Endothelial cell (in vitro differentiated cells): ENCODE measurements at places on chromosomes 5 and 9. TPM values are rescaled to one million over a fixed set of nuclear protein-coding genes. Genes with fewer than 3 reads are reported as not detected.

Gene ZBTB6
- 7.4 TPM for total RNA-seq

Gene GBA2
- total RNA-seq: 200 TPM

Gene ABLIM3
- 3.6 TPM for total RNA-seq

Gene SLCO6A1
- total RNA-seq: 0.51 TPM

Gene PRSS3
- total RNA-seq: 0.59 TPM

Gene HMCN2
- 29.6 TPM for total RNA-seq

Gene ZBTB34
- 22.9 TPM for total RNA-seq

DNA sequence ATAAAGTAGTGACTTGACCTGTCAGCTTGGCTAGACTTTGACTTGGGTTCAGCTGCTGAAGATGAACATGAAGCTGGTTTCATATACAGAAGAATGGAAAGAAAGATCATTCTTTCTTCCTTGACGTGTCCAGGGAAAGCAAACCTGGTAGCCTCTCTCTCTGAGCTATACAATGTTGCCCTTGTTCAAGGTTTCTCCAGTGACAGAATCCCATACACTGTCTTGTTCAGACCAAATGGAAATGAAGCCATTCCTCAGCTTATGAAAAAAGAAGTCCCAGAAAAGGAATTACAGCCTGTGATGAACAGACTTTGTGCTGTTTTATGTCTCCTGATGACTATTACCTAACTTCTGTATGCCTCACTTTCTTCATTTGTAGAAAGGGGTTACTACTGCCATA lies 349.8 kb upstream of the KLF4 start:
- no peak for DNase-seq
- H3K4me3 ChIP-seq: no peak overlapping the region
- no peak overlapping the region for H3K27ac ChIP-seq
- peaks cover 1% of the 10 kb centered on the region for H3K27me3 ChIP-seq

DNA sequence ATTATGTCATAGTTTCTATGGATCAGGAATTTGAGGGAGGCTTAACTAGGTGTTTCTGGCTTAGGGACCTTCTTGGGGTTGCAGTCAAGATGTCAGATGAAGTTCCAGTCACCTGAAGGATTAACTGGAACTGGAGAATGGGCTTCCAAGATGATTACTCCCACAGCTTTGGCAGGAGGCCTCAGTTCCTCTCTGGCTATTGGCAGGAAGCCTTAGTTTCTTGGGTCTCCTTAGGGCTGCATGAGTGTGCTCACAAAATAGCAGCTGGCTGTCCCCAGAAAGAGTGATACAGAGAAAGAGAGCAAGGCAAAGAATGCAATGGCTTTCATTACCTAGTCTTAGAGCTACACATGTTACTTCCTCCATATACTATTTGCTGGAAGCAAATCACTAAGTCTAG lies 138.1 kb upstream of the TLE4 start:
- no peak overlapping the region for H3K4me3 ChIP-seq
- H3K4me1 ChIP-seq: peaks cover 2% of the 10 kb centered on the region
- H3K27ac ChIP-seq: no peak overlapping the region
- H3K27me3 ChIP-seq: peaks cover 1% of the 10 kb centered on the region
- H3K36me3 ChIP-seq: no peaks in the 10 kb centered on the region
- DNase-seq: no peak

DNA sequence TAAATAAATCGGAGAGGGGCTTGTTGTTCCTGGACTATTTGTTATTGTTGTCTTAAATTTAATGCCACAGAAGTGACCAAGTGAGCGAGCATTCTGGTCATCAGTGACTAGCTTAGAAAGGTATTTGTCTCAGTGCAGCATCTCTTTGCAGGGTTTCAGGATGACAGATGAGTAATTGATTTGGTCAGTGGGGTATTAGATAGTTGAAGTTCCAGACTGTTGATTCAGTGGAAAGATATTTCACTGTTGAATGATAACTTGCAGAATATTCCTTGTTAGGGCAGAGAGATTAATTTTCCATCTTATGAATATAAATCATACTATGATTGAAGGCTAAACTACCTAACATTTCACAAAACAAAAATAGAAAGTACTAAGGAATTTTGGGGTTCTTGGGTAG lies 122.4 kb downstream of the TRIO start:
- H3K4me3 ChIP-seq: no peak overlapping the region
- H3K36me3 ChIP-seq: no peaks in the 10 kb centered on the region
- H3K27ac ChIP-seq: no peak overlapping the region
- H3K4me1 ChIP-seq: peaks cover 71% of the 10 kb centered on the region

DNA sequence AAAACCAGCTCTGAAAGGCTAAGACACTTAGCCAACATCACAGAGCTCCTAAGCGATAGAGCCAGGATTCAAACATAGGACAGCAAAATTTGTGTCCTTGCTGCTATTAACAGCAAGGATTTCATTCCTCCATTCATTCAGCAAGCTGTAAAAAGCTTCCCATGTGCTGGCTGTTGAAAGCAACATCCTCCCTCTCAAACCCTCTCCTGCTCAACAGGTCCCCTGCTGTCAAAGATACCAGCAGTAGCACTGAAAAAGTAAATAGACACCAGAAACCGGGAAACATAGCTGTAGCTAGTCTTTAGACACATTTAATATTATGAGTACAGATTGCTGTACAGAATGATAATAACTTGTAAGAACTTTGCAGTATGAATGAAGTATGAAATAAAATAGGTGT lies 52.6 kb upstream of the ADAMTSL1 start:
- no peaks in the 10 kb centered on the region for H3K4me1 ChIP-seq
- no peaks in the 10 kb centered on the region for H3K27me3 ChIP-seq
- no peak overlapping the region for H3K27ac ChIP-seq
- H3K4me3 ChIP-seq: no peak overlapping the region

DNA sequence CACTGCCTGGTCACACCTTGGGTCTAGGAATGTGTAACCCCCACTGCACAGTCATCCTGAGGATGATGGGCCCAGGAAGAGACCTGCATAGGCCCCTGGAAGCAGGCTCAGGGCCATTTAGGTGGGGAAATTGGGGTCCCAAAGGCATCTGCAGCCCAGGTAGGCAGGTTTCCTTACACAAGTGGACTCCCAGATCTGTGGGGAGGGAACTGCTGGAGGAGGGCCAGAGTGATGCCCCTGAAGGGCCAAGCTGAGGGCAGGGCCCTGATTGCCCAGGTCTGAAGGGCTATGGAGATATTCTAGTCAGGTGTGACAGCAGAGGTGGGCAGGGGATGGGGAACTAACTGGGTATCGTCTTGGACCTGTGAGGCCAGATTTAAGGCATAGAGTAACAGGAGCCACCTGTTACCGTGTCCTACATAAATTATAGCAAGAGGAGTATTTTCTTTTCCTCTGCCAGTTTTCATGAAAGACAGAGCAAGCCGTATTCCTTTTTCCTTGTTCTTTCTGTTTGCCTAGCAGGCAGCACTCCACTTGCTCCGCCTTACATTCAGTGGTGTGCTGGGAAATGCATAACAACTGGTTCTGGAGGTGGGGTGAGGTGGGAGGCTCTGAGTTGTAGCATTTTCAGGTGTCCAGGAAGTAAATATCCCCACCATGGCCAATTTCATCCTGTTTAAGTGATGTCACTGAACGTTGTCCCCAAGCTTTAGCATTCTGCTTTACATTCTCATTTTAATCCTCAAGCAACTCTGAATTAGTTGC lies 41.3 kb downstream of the PPARGC1B start:
- H3K4me3 ChIP-seq: no peak overlapping the region
- DNase-seq: no peak
- peaks cover 15% of the 10 kb centered on the region for H3K4me1 ChIP-seq
- peaks cover 7% of the 10 kb centered on the region for H3K27me3 ChIP-seq

- H3K4me1 ChIP-seq: peaks cover 50% of the 10 kb centered on the region
- H3K27me3 ChIP-seq: peaks cover 9% of the 10 kb centered on the region
- no peaks in the 10 kb centered on the region for H3K36me3 ChIP-seq
Measured at GRCh38 chr5:141806626-141807025, 71.6 kb downstream of the PCDH1 start.

DNA sequence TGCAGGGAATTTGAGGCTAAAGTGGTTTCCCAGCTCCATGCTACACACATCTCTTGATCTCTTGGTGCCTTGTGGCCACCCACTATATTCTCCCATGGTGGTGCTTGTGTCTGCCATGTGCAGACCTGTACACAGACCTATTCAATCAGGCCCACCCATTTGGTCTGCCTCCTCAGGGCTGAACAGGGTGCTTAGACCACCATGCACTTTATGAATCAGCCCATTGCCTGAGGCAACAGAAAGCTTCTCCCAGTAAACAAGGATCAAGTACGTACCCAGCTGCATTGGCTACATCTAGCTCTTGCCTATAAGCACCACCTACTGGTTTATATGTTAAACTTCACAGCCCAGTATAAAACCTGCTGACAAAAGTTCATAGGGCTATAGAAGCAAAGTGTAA lies 664.3 kb upstream of the EDIL3 start:
- no peak overlapping the region for H3K4me3 ChIP-seq
- peak; percentile 12 for DNase-seq
- no peaks in the 10 kb centered on the region for H3K27me3 ChIP-seq
- no peaks in the 10 kb centered on the region for H3K36me3 ChIP-seq
- no peaks in the 10 kb centered on the region for H3K4me1 ChIP-seq

DNA sequence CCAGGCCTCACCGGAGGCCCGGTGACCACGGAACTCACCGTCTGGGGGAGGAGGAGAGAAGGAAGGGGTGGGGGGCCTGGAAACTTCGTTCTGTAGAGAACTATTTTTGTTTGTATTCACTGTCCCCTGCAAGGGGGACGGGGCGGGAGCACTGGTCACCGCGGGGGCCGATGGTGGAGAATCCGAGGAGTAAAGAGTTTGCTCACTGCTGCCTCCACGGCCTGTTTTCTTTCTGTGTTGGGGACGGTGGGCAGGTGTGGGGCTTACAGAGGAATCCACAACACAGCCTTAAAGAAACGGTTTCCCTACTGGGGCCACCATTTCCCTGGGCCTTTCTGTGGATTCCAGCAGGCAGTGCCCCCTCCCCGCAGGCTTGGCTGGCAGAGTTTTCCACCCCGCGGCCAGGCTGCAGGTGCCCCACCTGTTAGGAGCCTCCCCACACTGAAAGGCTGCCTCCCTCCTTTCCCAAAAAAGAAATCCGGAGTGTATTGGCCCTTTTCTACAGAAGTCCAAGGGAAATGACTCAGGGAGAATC lies 80.8 kb downstream of the NTNG2 start:
- H3K4me1 ChIP-seq: peaks cover 5% of the 10 kb centered on the region
- peak overlapping the region; percentile 89 for H3K4me3 ChIP-seq
- no peak overlapping the region for H3K27ac ChIP-seq
- H3K27me3 ChIP-seq: peaks cover 22% of the 10 kb centered on the region

GRCh38 chr9:91001146-91001611 lies 199.6 kb downstream of the SYK start:
- H3K27me3 ChIP-seq: no peaks in the 10 kb centered on the region
- no peak for DNase-seq
- no peaks in the 10 kb centered on the region for H3K36me3 ChIP-seq
- no peak overlapping the region for H3K4me3 ChIP-seq
- H3K4me1 ChIP-seq: no peaks in the 10 kb centered on the region

DNA sequence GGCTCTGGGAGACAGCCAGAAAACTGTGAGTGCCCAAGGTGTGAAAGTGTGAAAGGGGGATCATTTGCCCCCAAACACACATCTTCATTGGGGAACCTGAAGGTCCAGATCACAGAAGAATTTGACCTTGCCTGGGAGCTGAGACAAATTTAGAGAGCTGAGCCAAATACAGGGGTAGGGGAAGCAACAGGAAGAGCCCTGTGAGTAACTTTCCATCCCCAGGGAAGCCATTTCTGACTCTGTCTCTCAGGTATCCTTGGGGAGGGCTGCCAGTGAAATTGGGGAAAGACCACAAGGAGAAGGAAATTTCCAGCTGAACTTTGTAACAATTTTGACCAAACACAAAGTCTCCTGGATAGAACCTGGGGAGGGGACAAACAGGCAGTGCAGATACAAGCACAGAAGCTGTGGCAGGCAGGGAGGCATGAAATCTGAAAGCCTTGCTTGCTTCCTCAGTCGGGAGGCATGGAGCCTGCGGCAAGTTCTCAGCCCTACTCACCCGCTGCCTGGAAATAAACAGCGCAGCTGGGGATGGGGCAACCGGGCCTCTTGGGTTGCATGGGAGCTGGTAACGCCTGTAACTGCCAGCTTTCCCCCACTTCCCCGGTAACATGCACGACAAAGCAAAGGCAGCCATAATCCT lies 31.5 kb upstream of the ZCCHC9 start:
- peaks cover 12% of the 10 kb centered on the region for H3K36me3 ChIP-seq
- H3K27ac ChIP-seq: no peak overlapping the region
- peaks cover 7% of the 10 kb centered on the region for H3K4me1 ChIP-seq
- no peak for DNase-seq
- no peak overlapping the region for H3K4me3 ChIP-seq
- H3K27me3 ChIP-seq: peaks cover 7% of the 10 kb centered on the region

GRCh38 chr9:114282926-114283325 lies 40.0 kb upstream of the ORM1 start:
- peaks cover 9% of the 10 kb centered on the region for H3K27me3 ChIP-seq
- peaks cover 17% of the 10 kb centered on the region for H3K4me1 ChIP-seq
- peak overlapping the region; percentile 60 for H3K4me3 ChIP-seq

DNA sequence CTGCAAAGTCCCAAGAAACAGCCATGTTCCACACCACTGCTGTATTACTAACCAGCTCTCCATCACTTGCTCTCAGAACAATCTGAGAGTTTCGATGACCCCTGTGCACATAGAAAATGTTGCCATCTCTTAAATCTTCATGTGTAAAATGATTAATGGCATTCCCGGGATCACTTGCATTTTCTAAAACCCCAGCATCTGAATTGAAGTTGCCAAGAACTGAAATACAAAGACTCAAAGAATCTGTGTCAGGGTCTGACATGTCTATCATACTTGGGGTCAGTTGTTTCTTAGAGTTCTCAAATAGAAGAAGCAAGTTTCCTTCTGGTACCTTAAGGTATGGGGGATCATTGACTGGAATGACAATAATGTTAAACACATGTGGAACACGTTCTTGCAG lies 115.1 kb downstream of the ESM1 start:
- DNase-seq: no peak
- H3K27me3 ChIP-seq: no peaks in the 10 kb centered on the region
- no peaks in the 10 kb centered on the region for H3K36me3 ChIP-seq
- no peak overlapping the region for H3K4me3 ChIP-seq
- H3K4me1 ChIP-seq: no peaks in the 10 kb centered on the region

GRCh38 chr9:2407450-2407849 lies 214.1 kb upstream of the VLDLR start:
- H3K27me3 ChIP-seq: no peaks in the 10 kb centered on the region
- H3K36me3 ChIP-seq: no peaks in the 10 kb centered on the region
- H3K4me3 ChIP-seq: no peak overlapping the region
- no peak overlapping the region for H3K27ac ChIP-seq

DNA sequence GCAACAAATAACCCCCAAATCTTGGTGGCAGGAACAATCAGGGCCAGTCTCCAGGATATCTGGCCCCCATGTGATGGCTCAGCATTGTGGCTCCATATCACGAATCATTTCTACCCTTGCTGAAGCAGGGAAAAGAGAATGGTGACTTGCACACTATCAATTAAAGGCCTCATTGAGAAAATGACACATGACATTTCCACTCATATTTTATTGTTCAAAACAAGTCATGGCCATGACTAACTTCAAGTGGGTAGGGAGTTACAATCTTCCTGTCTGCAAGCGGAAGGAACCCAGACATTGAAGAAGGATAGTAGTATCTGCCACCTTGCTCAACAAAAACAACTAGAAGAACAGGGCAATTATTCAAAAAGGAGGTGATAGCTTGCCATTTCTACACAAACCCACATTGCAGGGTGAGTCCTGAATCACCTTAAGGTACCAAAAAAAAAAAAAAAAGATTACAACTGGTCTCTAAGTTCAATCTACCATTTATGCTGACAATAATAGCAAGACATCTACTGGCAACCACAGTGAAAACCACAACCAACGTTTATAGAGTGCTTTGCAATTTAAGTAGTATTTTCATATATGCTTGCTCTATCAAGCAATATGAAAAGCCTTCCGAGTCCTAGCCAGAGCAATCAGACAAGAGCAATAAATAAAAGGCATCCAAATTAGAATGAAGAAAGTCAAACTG lies 186.7 kb upstream of the DAPK1 start:
- H3K36me3 ChIP-seq: no peaks in the 10 kb centered on the region
- no peaks in the 10 kb centered on the region for H3K4me1 ChIP-seq
- H3K27me3 ChIP-seq: no peaks in the 10 kb centered on the region
- no peak for DNase-seq
- no peak overlapping the region for H3K27ac ChIP-seq
